ENCODE measurements at places on chromosomes 3 and 15. TPM values are rescaled to one million over a fixed set of nuclear protein-coding genes. Genes with fewer than 3 reads are reported as not detected.

Gene THAP10
- total RNA-seq = 1.1 TPM

Gene CELSR3
- total RNA-seq = 1.2 TPM

Gene CLDN18
- total RNA-seq = not detected

Gene SAMD7
- total RNA-seq = not detected

Gene GJD2
- total RNA-seq = not detected

Gene ASB14
- not detected for total RNA-seq

Gene GOLGA8R
- total RNA-seq = 3.3 TPM

Gene NSMCE3
- 10.0 TPM for total RNA-seq

Gene AADACL2
- total RNA-seq = not detected

Gene PDZRN3
- total RNA-seq = 18.3 TPM

Gene CEMIP
- 687 TPM for total RNA-seq

Gene PCBP4
- 22.4 TPM for total RNA-seq

Gene MCF2L2
- total RNA-seq = under 0.01 TPM

Gene STRA6
- 0.36 TPM for total RNA-seq

Gene PROS1
- 87.5 TPM for total RNA-seq

Gene TRPM7
- total RNA-seq = 124 TPM

Gene PIERCE2
- 5.3 TPM for total RNA-seq

Gene SETD2
- 37.1 TPM for total RNA-seq

Gene GOLGA8N
- 4.7 TPM for total RNA-seq

Gene RCCD1
- total RNA-seq = 11.2 TPM

Gene ANKUB1
- total RNA-seq = not detected

Gene TXNRD3
- total RNA-seq = 18.1 TPM

Gene SYNM
- total RNA-seq = 4.0 TPM

Gene ACVR2B
- 2.9 TPM for total RNA-seq

Gene CNTN6
- not detected for total RNA-seq

Gene GP9
- not detected for total RNA-seq

Gene BRPF1
- 14.5 TPM for total RNA-seq

Gene WDR72
- total RNA-seq = not detected

Gene FGF7
- total RNA-seq = 377 TPM

Gene CFAP92
- total RNA-seq = not detected

Gene DCLK3
- under 0.01 TPM for total RNA-seq

Gene ZNF639
- total RNA-seq = 51.8 TPM

Gene TWF2
- 115 TPM for total RNA-seq

Gene SH2D7
- not detected for total RNA-seq
